A549 treated with RU486 at 1 μM for 4 hours (cell line): ENCODE measurements at places on chromosomes 4 and X. TPM values are rescaled to one million over a fixed set of nuclear protein-coding genes. Genes with fewer than 3 reads are reported as not detected.

Gene YY2
- 2.0 to 2.5 TPM (median 2.2 TPM) in 5 replicates for total RNA-seq

Gene FAM47C
- not detected in 5 replicates for total RNA-seq

Gene GPRASP2
- total RNA-seq = 3.6 to 7.9 TPM (median 6.1 TPM) in 5 replicates

Gene EMCN
- total RNA-seq = not detected in 5 replicates

Gene BMX
- not detected in 5 replicates for total RNA-seq

Gene HTR2C
- total RNA-seq = not detected in 5 replicates
